NCI-H748 treated with DMSO at 0.1 percent for 48 hours (cell line): ENCODE measurements at places on chromosomes 2 and 18.

GRCh38 chr2:191682126-191682525 is 4.2 kb downstream of the NABP1 start:
- DNase-seq, result no peak

DNA sequence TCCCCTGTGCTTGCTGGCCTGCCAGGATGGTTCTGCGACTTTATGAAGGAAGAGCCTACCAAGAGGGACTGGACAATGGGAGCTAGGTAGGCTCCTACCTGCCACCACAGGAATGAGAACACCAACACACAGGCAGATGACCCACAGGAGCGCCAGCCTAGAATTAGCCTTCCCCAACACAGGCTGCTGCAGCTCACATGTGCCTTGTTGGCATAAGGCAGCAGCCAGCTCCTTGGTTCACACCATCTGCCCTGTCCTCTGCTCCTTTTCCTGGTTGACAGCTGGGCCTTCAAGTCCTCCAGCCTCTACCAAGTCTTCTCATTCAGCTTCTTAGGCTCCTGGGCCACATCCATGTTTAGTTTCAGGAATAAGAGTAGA is 705.4 kb upstream of the RAB6C start:
- DNase-seq, result no peak

DNA sequence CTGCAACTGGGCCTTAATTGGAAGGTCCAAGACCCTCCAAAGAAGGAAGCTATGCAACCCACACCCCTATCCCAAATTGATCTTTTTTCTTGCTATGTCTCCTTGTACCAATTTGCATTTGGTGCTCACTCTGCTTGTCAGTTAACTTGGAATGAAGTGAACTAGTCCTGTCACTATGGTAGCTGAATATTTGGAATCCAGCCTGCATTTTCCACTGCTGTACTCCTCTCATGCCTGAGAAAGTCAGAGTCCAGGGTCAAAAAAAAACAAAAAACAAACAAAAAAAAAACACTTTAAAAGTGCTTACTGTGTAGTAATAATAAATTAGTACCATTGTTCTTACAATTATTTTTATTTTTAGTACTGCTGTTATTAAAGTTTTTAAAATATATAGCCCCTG is 462.8 kb upstream of the SLC8A1 start:
- no peak for DNase-seq

GRCh38 chr18:74609535-74609934 is 11.9 kb downstream of the ZNF407 start:
- DNase-seq, result no peak

GRCh38 chr2:139652385-139652784 is 872.2 kb upstream of the NXPH2 start:
- DNase-seq, result no peak

- no peak for DNase-seq
These were observed 80.5 kb downstream of the EHBP1 start for GRCh38 chr2:62785810-62786597.

- no peak for DNase-seq
These were observed 1610.4 kb upstream of the ZEB2 start for GRCh38 chr2:146130290-146130689.

GRCh38 chr2:241599615-241600014 is 37.3 kb downstream of the THAP4 start:
- DNase-seq, result no peak

DNA sequence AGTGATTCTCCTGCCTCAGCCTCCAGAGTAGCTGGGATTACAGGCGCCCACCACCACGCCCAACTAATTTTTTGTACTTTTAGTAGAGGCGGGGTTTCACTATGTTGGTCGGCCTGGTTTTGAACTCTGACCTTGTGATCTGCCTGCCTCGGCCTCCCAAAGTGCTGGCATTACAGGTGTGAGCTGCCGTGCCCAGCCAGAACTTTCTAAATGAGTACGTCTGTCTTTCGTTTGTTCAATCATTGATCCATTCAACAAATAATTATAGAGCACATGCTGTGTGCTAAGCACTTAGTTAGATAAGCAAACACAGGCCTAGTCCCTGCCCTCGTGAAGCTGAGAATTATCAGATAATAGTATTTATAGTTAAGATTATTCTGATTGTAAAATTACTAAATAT is 56.5 kb downstream of the TTC39C start:
- DNase-seq, result peak; percentile 62

DNA sequence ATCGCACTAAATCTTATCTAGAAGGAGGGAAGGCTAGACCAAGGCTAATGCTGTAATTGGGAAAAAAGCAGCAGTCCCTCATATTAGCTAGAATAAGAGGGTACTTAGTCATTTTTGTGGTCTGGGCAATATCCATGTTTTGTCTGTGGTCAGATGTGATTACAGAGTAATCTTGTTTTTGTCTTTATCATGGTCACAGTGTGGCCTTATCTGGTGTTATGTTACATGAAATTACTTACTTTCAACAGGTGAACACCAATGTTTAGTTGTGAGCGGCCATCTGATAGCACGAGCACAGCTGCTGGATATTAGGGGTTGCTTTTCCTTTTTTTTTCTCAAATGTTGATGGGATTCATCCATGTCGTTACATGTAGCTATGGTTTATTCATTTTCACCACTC is 23.7 kb upstream of the PLEKHM3 start:
- DNase-seq, result no peak

- no peak for DNase-seq
These were observed 31.6 kb downstream of the KCNG2 start for GRCh38 chr18:79829136-79829854.

DNA sequence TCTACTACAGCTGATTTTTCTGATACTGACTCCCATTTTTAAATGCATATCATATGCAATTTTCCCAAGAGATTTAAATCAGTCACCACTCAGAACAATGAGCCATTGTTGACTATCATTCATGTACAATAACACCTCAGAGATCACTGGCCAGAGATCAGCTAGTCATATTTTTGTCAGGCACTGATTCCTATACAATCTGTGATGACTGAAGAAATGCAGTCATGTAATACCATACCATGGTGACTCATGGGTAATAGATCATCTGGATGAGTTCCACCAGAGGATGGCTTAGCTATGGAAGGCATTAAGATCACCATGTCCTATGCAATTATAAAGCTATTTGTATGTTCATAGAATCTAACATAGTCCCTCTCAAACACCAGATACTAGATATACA is 285.7 kb upstream of the DCC start:
- DNase-seq, result no peak

GRCh38 chr2:177270531-177270930 is 6.0 kb upstream of the NFE2L2 start:
- DNase-seq, result no peak

DNA sequence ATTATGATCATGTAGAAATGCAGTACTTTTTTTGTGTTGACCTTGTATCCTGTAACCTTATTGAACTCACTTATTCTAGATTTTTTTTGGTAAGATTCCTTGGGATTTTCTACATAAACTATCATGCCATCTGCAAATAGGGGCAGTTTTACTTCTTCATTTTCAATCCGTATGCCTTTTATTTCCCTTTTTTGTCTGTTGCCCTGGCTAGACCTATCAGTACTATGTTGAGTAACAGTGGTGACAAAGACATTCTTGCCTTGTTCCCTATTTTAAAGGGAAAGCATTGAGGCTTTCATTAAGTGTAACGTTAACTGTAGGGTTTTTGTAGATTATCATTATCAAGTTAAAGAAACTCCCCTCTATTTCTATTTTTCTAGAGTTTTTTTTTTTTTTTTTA is 92.3 kb downstream of the LYPD1 start:
- no peak for DNase-seq

DNA sequence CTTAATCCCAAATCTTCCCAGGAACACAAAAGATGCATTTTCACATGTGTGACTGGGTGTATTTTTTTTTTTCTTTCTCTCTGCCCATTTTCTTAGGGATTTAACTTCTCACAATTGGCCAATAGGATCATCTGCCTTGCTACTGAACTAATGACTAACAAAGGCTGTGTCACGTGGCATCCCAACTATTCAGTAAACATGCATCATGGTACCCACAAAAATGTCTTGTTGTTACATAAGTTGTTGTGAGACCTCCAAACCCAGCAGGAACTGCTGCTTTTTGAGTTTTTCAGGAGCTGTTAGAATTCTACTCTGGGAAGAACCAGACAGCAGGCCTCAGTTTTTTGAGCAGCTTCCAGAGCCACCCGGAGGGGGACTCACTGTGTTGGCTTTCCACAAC is 31.9 kb downstream of the GAD1 start:
- DNase-seq, result no peak

DNA sequence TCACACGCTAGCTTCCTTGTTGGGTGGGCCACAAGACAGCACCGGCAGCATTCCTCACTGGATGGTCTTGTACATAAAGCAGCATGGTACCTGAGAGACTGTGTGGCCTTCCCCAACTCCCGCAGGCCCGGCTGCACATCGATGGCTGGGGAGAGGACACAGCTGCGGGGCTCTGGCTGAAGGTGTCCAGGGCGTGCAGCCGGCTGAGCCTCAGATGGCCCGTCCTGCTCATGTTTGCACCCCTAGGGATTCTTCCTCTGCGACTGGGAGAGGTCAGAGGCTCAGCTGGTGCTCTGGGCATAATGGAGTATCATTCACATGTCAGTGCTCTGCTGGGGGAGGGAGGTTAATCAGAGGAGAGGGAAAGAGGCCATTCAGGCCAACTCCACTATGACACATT is 207.9 kb downstream of the SEPTIN10 start:
- no peak for DNase-seq

GRCh38 chr2:240420206-240421104 is 15.0 kb upstream of the GPC1 start:
- no peak for DNase-seq

GRCh38 chr2:234703258-234703657 is 206.4 kb upstream of the ARL4C start:
- DNase-seq, result no peak

DNA sequence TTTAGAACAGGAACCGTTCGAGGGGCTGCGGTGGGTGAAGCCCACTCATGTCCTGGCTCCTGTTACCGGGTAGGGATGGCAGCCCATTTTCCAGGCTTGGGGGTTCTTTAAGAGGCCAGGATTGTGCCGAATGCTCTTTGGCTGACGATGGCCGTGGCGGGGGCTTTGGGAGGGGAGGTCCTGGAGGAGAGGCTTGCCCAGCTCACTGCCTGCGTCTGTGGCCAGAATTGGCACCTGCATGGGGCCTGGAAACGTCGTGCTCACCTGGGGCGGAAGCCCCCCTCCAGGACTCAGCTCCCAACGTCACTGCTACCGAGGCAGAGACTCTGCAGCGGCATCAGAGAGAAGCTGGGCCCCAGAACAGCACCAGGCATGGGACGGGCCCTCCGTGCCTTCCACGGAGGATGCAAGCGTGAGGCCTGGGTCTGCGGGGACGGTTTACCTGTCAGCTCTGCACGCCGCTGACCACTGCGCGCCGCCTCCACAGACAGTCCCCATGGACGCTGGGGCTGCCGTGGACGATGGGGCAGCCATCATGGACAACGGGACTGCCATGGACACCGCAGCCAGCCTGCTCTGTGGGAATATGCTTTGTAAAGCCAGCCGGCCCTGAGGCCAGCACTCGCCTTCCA is 82.9 kb downstream of the NFATC1 start:
- DNase-seq, result no peak

- DNase-seq, result no peak
These were observed 56.2 kb downstream of the SOX11 start for GRCh38 chr2:5748391-5748790.

DNA sequence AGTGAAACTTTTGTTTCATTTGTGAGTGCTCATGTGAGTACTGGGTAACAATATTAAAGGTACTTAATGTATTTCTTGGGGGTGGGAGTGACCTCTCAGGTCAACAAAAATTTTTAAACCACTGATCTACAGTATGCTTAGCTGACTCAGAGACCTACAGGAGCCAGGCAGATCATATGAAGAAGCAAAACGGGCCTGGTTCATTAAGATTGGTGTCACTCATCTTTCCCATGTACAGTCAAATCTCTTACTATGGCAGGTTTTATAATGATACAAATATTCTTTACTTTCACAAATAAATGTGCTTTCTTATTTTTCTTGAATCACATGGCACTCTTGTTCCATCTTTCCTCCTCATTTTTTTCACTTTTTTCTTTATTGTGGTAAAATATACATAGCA is 7.7 kb upstream of the TMSB10 start:
- no peak for DNase-seq

GRCh38 chr2:105761931-105762515 is 17.3 kb downstream of the NCK2 start:
- no peak for DNase-seq

- no peak for DNase-seq
These were observed 20.9 kb upstream of the ANXA4 start for GRCh38 chr2:69721022-69721421.

DNA sequence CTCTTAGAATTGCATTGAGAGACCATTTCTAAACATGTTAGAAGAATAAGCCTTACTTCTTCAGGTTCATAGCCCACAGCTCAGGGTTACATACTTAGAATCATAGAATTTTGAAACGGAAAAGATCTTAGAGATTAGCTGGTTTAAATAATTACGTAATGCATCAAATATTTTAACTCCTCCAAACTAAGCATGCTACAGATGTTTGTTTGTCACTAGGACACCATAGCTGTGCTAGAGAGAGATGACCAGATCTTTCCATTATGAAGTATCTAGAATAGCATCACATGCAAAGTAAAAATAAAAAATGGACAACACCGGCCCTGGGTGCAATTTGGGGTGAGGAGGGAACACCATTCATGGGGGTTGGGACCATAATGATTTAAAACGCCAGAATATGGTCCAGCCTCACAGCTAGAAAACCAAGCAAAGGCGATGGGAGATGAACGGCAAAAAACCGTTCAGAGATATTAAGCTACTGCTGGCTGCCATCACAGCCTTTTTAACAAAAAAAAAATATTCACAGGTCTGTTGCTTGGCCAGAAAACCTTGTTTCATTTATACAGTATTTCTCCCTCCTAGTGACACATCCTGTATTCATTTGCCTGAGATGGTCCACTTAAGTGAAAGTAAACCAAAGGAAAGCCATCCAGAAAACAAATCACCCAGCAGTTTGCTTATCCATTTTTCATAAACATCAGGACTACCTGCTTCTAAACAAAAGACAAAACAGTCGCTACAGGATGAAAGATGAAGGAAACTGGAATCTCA is 94.2 kb downstream of the EPHA4 start:
- no peak for DNase-seq

- DNase-seq, result no peak
These were observed 114.7 kb downstream of the RTP5 start for GRCh38 chr2:241984271-241984655.
